ENCODE measurements at places on chromosomes 3 and 15.

GRCh38 chr15:68774521-68775235, 46.0 kb downstream of the ANP32A start:
- DNase-seq, result no peak

DNA sequence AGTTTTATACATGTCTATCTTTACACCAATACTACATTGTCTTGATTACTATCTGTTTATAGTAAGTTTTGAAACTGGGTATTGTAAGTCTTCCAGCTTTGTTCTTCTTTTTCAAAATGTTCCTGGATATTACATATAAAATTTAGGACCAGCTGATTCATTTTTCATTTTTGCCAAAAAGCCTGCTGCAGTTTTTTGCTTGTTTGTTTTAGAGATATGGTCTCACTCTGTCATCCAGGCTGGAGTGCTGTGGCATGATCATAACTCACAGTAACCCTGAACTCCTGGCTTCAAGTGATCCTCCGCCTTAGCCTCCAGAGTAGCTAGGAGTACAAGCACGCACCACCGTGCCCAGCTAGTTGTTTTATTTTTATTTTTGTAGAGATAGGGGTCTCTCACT, 20.4 kb upstream of the AP4E1 start:
- no peak for DNase-seq

- DNase-seq, result no peak
Observed at GRCh38 chr3:53493595-53493962, 832 bp upstream of the CACNA1D start.

- no peak for DNase-seq
Observed at GRCh38 chr3:37163262-37164015, 10.9 kb downstream of the LRRFIP2 start.

DNA sequence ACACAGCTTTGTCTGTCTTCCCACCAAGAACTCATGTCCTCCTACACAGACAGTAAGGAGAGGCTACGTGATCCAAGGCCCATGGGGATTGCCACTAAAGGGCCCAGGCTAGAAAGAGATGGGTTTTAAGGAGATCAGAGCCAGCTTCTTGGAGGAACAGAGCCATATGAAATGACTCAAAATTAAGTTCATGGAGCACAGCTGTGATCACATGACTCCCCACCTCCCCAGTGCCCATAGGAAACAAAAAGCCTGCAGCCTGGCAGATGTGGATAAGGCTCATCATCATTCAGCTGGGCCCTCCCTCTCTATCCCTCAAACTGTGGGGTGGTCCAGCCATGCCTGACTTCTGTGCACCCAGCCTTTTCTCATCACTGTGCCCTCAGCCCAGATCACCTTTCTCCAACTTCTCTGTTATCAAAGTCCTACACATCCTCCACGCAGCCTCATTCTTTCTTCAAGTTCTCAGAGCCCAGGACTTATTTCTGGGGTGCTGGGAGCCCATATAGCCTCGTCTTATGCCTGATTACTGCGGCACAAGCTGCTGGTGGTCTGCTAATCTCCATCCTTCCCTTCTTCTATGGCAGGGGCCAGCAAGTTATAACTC, 137.6 kb downstream of the SMAD6 start:
- no peak for DNase-seq

- DNase-seq, result no peak
Observed at GRCh38 chr3:160319322-160319721, 79.7 kb downstream of the IFT80 start.

GRCh38 chr3:52800079-52800478, 5.5 kb downstream of the ITIH3 start:
- no peak for DNase-seq

DNA sequence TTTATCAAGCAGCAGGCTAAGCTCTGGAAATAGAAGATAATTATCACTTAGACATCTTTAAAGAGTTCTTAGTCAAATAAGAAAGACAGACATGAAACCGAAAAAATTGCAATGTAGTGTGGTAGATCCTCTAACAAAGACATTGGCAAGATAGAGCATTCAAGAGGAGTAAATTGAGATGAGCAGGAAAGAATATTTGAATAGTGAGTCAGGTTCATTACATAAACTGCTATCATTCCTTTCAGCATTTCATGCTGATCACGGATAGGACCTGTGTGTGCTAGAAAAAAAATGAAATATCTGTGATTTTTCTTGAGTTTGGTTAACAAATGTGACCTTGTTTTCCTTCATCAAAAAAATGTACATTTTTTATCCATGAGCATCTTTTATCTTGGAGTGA, 460.9 kb downstream of the OTOL1 start:
- no peak for DNase-seq

- no peak for DNase-seq
Observed at GRCh38 chr3:30554317-30554690, 52.1 kb upstream of the TGFBR2 start.

DNA sequence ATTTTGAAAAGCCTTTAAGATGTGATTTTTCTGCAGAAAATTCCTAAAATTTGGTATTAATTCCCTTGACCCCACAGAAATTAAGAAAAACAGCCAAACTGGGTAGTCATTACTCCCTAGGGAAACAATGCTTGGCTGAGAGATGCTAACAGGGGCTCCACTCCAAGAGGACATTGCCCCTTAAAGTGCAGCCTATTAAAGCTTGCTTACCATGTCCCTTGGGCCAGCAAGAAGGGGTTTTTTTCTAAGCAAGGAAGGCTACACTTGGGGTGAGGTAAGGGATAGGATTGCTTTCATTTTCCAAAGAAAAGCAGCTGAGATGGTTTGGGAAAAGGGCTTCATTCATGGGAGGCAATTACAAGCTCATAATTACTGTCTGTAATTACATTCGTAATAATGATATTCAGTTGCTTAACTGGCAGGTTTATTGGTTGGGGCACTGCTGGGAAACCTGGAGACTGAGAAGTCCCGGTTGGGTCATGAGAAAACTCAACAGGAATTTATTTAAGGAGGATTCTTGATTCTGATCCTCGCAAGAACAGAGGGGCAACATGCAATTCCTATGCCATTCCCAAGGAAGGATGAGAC, 247.5 kb downstream of the NR1D2 start:
- DNase-seq, result no peak

DNA sequence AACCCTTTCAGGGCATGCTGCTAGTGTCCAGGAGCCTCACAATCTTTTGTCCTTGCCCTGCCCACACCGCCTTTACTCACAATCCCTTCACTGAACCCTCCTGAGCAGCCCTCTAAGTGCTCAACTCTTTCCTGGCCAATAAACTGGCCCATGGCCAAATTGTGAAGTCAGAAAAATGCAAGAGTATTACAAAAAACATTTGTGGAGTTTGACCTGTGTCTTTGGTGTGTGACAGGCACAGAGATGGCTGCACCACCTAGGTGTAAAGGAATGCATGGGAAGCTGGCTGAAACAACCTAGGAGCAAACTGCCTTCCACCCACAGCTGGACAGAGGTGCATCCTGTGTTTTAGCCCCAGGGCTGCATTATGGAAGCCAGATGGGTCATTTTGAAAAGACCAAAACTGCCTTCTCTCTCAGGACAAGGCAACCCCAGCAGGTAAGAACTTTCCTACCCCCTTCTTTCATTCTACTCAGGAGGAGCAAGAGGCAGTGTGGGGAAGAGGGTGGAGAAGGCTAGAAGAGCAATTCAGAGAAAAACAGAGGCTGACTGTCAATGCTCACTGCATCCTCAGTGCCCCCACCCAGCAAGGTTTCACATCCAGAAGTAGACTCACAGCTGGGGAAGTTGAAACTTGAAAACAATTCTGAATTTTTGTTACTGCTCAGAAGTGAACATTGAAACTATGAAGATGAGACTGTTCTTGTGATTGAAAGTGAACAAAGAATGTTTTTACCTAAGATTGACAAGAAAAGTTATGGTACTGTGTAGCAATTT, 78.6 kb downstream of the TRIM42 start:
- no peak for DNase-seq

- no peak for DNase-seq
Observed at GRCh38 chr3:69542805-69543429, 157.0 kb upstream of the FRMD4B start.

DNA sequence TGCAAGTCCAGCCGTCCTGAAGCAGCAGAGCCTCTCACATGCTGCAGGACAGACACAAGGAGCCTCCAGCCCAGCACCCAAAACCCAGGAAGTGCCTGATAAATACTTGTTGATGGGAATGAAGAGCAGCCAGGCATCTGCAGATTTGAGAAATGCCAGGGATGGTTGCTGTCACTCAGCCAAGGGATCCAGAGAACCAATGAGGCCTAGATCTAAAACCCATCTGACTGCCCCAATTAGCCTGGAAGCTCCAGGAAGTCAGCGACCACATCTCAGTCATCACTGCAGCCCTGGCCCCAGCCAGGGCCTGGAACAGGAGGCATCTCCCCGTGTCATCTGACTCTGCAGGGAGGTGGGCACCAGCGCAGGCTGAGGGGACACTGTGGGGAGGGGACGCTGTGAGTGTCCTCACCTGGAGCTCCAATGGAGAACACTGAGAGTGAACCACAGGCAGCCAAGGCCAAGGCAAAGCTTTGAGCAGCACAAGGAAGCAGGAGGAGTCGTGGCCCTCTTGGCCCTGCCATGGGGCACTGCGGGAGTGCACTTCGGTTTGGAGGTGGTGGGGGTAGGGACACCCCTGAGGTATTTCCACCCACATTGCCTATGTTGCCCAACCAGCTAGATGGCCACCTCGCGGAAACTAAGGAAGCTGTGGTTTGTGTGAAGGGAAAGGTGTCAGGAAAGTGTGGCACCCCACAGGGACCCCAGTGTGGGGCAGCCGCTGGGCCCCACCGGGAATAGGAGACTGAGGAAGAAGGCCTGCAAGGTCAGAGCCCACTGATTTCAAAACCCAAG, 229.5 kb downstream of the VPS13C start:
- no peak for DNase-seq

DNA sequence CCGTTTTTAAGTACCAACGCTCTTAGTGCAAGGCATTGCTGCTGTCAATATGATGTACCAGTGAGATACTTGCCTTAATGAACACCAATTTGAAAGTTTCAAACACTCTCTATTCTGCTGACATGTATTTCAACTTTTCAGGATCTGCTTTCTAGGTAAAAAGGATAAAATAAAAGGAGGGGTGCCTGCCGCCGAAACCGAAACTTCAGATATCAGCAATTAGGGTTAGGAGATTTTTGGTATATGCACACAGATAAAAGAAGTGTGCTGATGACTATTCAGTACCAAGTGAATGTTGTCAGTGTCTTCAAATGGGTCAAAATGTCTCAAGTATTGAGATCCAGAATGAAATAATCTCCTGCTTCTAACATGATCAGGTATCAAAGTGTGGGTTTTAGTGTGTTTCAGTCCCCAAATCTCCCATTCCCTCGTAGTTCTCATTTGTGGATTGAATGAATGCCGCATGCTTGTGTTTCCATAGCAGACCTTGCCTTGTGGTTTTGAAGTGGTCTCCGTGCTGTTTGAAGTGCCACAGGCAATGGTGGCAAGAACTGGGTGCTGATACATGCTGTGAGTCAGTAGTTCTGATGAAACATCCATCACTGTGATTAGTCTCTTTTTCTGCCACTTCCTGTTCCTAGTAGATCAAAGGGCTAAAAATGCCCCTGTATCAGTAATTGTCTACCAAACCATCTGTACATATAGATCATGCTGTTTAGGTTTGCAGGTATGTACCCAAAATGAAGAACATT, 22.5 kb downstream of the CHST14 start:
- DNase-seq, result peak; percentile 23

GRCh38 chr3:179304605-179305004, 18.2 kb upstream of the ZNF639 start:
- DNase-seq, result no peak

DNA sequence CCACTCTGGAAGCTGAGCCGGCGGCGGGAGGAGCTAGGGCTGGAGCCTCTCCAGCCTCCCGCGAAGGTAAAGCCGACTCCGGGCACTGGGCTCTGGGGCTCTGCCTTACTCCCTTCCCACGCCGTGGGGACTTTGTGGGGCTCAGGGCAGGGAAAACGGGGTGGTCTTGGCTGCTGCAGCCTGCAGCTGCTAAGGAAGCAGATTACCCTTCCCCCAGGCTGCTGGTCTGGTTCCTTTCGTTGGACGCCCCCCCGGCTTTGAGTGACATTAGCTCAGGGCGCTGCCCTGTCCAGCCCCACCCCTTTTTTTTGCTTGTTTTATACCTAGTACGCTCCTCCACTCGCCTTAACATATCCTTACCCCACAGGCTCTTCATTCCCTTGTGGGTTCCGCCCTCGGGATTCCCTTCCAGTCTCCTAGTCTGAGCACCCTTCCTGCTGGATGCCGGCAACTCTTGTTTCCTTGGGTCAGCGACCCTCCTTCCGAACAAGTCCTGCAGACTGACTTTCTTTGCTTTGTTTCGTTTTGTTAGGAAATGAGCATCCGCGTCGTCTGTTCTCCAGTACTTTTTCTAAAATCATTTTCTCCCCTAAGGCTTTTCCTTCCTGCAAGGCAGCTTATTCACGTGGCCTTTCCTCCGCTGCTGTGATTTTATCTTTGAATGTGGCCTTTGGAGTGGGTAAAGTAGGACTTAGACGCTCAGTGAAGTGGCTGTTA, 551 bp downstream of the DNAJC13 start:
- DNase-seq, result peak; percentile 53

DNA sequence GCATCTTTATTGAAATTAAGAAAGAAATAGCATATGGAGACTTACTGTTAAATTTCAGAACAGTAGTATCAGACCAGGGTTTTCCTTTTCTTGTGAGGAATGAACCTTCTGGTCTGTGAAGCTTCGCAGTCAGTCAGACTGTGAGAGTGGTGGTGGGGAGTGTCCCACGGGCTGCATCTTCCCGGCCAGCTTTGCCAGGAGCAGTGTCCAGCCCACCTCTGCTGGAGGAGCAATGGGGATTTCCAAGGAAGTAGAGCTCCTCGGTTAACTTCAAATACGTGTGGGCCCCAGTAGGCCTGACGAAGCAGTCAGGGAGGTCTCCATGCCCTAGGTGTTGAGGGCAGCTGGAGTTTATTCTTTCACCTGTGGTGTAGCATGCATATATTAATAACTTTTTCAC, 40.9 kb upstream of the FBXL22 start:
- no peak for DNase-seq

DNA sequence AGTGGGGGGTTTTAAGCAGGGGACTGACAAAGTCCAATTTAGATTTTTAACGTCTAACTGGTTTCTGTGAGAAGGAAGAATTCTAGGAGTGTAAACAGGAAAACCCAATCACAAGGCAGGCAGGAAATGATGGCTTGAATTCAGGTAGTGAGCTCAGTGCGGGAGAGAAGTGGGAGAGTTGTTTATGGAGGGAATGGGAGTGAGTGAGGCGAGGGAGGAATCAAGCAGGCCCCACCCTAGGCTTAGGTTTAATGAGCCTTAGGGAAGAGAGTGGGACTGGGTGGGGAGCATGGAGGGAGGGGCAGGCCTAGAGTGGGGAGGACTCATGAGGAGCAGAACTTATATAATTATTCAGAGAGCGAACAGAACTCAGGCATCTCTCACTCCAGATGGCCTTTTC, 17.9 kb downstream of the VIPR1 start:
- DNase-seq, result no peak

DNA sequence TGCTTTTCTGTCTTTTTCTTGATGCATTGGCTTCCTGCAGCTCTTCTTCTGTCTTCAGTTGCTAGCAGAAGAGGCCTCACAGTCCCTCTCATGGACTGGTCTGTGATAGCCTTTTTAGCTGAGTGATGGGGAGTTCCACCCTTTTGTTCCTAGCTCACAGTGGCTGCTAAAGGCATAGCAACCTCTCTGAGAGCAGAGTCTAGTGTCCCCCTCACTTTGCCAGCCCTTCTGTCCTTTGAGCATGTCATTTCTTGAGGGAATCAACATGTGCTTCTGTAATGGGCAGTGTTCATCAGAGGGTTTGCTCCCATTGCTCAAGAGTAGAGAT, 44.4 kb downstream of the GAP43 start:
- no peak for DNase-seq

- no peak for DNase-seq
Observed at GRCh38 chr3:165683947-165684346, 153.3 kb downstream of the BCHE start.

GRCh38 chr15:77386626-77387025, 33.3 kb downstream of the PEAK1 start:
- DNase-seq, result no peak

GRCh38 chr3:71288269-71288930, 295.1 kb downstream of the FOXP1 start:
- no peak for DNase-seq

Measured in activated T-helper 2 cell treated with anti-CD3 and anti-CD28 coated beads, Interferon-gamma antibody, Interleukin-2, Interleukin-4, amounts not matched to agents 10 μg/mL and 5 μg/mL and 100 μg/mL, durations not matched to agents 14 hours and 24 hours and 36 hours (primary cell).